Stimulated activated CD8-positive, alpha-beta memory T cell treated with anti-CD3 and anti-CD28 coated beads, Interleukin-15, amount 100 ng/mL, for 24 hours (primary cell): ENCODE measurements at places on chromosomes 2 and 18.

- DNase-seq, result no peak
Measured at GRCh38 chr2:120712180-120712681, 23.4 kb upstream of the GLI2 start.

DNA sequence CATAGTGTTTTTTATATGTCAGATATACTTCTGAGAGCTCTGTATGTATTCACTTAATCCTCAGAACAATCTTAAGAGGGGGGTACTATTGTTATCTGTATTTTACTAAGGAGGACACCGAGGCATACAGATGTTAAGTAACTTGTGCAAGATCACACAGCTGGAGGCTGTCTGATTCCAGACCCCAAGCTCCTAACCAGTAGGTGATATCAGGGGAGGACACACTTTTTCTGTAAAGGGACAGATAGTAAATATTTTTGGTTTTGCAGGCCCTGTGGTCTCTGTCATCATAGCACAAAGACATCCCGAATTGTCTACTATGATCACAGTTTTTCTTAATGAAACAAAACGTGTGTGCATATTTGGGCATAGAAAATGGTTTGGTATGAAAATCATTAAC, 143.7 kb downstream of the LAMA3 start:
- no peak for DNase-seq

- DNase-seq, result no peak
Measured at GRCh38 chr2:317501-318424, 29.9 kb upstream of the ALKAL2 start.

DNA sequence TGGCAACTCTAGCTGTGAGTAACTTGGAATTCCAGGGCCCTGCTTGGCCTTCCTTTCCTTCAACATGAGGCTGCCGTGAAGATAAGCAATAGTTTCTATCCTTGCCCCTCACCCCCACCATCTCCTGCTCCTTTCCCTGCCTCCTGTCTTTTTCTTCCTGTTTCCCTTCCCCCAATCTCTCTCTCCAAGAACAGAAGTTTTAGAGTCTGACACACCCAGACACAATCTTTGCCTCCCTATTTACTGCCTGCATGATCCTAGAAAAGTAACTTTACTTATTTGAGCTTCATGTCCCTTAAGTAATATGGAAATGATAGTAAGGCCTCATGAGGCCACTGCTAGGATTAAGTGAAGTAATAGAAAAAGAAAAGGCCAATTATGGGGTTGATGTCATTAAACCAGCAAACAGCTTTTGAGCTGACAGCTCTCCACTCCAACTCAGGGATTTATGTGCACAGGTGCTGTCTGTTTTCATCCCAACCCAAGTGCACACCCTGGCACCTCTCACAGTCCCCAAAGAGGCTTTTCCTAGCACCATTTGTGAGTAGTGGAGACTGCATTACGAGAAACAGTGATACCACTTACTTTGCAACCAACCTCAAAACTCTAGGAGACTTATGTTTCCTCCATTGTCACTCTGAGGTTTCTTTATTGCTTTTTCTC, 123.7 kb upstream of the SIX3 start:
- no peak for DNase-seq

- no peak for DNase-seq
Measured at GRCh38 chr2:240861547-240861946, 7.1 kb upstream of the AGXT start.

GRCh38 chr2:187528042-187528441, 26.2 kb downstream of the TFPI start:
- no peak for DNase-seq

DNA sequence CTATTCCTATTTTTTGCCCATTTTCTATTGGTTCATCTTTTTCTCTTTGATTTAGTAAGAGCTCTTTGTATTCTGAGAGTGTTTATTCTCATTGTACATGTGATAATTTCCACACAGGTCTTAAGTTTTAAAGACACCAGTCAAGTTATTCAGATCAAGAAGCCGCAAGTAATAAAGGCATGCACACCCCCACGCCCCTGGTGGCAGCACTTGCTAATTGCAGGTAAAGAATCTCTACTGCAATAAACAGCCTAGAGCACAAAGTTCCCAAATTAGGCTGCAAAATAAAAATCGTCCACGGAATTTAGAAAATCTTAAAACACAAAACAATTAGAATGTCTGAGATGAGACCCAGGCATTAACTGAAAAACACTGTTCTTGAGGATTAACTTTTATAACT, 45.2 kb downstream of the ST3GAL5 start:
- DNase-seq, result no peak
